ENCODE measurements at places on chromosomes 5 and 9.
A peak's percentile ranks its signal among the peaks of the same experiment; 100 is the strongest.

GRCh38 chr5:150209099-150209635, 19.3 kb downstream of the SLC6A7 start:
- DNase-seq: peak; percentile 31

DNA sequence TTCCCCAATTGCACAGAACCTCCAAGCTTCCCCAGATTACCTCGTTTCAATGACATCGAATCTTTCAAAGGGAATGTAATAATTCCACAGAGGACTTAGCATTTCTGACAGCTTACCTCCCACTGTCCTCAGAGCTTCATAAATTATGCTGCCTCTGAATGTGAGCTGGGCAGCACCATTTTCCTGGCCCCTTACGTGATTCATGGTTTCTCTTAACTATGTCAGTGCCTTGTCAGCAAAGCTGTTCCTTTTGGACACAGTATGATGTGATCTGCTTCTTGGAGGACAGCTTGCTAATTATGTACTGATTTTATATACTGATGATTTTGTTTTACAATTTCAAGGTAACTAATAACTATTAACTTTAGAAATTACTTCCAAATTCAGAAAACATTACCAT, 27.7 kb upstream of the SSBP2 start:
- no peak for DNase-seq

DNA sequence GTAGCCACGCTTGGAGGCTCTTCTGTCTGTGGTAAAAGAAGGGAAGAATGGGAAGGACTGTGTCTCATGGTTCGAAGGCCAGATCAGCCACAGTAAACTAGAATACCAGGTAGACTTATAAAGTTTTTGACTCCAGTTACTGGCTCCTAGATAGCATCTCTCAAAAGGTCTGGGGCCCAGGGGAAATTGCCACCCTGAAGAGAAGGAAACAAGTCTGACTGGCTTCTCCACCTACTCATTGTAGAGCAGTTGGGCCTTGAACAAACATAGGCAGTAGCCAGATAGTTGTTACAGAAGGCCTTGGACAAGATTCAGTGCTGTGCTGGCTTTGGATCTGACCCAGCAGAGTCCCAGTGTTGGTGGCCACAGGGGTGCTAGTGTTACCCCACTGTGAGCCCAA, 890.4 kb downstream of the EFNA5 start:
- no peak for DNase-seq

GRCh38 chr9:81394881-81395675, 294.3 kb downstream of the TLE1 start:
- no peak for DNase-seq

- no peak for DNase-seq
Measured at GRCh38 chr5:148682058-148683026, 28.0 kb upstream of the HTR4 start.

- DNase-seq: no peak
Measured at GRCh38 chr5:126106029-126106428, 317.2 kb upstream of the GRAMD2B start.

DNA sequence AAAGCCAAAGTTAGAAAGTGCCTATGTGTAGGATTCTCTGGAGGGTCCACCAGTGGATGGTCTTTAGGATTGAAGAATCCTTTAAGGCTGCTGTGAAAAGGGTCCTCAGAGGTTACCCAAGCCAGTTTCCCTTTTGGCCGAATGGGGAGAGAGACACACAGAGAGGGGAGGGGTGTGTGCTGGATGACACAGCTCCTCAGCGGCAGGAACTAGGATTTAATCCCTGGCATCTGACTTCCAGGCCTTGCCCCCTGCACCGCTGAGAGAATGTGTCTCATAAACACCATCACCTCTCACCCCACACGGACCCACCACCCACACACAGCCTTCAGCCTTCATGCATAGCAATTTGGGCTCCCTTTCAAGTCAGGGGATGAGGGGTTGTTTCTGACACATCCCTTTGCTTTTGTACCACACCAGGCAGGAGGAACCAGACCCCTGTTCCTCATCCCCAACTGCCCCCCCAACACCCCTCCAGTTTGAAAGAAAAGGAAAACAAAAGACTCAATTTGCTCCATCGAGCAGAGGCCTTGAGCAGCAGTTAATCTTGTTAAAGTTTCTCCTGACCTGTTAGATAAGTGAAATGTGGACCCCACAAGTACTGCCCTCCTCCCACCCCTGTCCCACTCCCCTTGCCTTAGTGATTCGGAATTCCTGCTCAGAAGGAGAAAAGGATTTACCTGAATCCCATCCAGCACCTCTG, 4.0 kb downstream of the PAPPA start:
- no peak for DNase-seq

DNA sequence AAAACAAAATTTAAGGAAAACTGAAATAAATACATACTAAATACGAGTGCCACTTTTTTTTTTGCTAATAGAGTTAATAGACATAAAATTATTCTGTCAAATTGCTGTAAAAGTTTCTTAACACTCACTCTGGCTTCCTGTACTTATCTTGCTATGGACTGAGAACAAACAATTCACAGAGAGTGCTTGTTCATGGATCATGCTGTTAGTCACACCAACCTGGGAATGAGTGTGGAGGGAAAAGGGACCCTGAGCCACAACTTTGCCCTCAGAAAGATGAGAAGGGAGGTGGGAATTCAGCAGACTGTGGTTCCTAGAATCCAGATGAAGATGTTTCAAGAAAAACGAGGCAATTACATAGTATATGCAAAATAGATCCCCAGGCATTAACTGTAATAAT, 246.9 kb downstream of the FBXL7 start:
- no peak for DNase-seq

DNA sequence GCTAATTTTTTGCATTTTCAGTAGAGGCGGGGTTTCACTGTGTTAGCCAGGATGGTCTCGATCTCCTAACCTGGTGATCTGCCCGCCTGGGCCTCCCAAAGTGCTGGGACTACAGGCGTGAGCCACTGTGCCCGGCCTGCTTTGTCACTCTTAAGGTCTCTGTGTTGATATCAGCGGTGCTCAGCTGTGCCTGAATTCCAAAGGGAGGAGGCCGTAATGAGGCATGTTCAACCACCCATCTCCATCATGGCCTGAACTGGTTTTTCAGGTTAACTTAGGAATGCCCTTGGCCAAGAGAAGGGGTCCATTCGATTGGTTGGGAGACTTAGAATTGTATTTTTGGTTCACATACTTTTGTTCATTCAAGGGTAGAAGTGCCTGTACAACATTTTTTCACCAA, 22.0 kb downstream of the HSD17B3 start:
- no peak for DNase-seq

GRCh38 chr9:133525677-133526076, 918 bp upstream of the MYMK start:
- DNase-seq: no peak

- no peak for DNase-seq
Measured at GRCh38 chr5:435961-436640, 6.9 kb upstream of the EXOC3 start.

- DNase-seq: no peak
Measured at GRCh38 chr5:175597718-175598117, 60.2 kb upstream of the HRH2 start.

Data from effector memory CD8-positive, alpha-beta T cell (primary cell).